Upper lobe of right lung (tissue), 1 donor: ENCODE measurements at places on chromosomes 1 and 21.

DNA sequence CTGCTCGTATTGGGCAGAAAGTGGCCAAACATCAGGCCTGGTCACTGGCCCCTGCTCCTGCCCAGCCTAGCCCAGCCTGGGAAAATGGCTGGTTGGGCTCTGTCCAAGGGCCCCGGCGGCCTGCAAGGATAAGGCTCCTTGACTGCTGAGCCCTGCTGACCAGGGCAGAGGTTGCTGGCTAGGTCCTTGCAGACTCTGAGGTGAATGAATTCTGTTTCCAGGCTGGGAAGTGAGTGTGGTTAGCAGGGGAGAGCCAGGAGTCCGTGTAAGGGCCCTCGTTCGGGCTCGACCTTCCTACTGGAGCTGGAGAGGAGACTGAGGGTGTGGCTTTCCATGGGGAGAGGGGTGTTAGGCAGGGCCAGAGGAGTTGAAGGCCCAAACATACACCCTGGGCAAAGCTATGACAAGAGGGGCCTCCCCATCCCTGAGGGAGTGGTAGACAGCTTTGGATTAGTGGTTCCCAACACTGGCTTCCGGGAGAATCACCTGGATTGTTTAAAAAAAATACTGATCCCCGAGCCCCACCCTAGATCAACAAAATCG is 20.6 kb downstream of the CSF1 start:
- peaks cover 59% of the 10 kb centered on the region for H3K4me1 ChIP-seq
- DNase-seq: peak; percentile 86
- H3K4me3 ChIP-seq: no peak overlapping the region

DNA sequence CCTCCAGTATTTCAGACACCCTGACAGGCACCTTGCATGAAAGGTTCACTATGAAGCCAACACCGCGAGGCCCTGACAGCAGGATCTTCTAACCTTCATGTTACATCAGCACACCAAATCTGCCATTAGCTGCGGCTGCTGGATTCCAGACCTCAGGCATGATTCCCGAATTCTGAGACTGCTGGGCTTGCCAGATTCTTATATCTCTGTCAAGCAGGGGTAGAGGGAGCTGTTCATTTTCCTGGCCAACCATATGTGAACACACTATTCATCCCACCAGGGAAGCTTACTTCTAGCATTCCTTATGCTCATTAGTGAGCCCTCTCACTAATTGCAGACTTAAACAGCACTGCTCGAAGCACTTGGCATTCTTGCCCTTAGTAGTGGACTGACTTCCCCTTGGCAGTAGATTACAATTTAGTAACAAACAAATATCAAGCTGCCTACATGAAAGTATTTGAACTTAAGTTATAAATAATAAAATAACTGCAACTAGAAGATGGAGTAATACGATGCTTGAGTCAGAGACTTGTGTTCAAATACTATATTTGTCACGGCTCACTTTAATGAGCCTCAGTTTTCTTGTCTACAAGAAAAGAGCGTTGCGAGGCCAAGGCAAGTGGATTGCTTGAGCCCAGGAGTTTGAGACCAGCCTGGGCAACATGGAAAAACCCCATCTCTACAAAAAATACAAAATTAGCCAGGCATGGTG is 43.3 kb downstream of the NID1 start:
- H3K27me3 ChIP-seq: no peaks in the 10 kb centered on the region
- H3K4me3 ChIP-seq: no peak overlapping the region
- H3K36me3 ChIP-seq: peaks cover 25% of the 10 kb centered on the region
- H3K4me1 ChIP-seq: peaks cover 17% of the 10 kb centered on the region
- no peak for DNase-seq

- H3K4me3 ChIP-seq: peak overlapping the region; percentile 48
- DNase-seq: peak; percentile 80
- no peaks in the 10 kb centered on the region for H3K36me3 ChIP-seq
- H3K27ac ChIP-seq: no peak overlapping the region
- peaks cover 20% of the 10 kb centered on the region for H3K4me1 ChIP-seq
These were observed 63.1 kb downstream of the TOR1AIP2 start for GRCh38 chr1:179814546-179814838.

GRCh38 chr1:53550201-53550741 is 91.1 kb downstream of the DMRTB1 start:
- peak; percentile 52 for DNase-seq
- H3K4me1 ChIP-seq: peaks cover 8% of the 10 kb centered on the region
- no peak overlapping the region for H3K27ac ChIP-seq
- H3K4me3 ChIP-seq: no peak overlapping the region
- no peaks in the 10 kb centered on the region for H3K27me3 ChIP-seq

- H3K36me3 ChIP-seq: no peaks in the 10 kb centered on the region
- no peak overlapping the region for H3K4me3 ChIP-seq
- peaks cover 43% of the 10 kb centered on the region for H3K27me3 ChIP-seq
These were observed 1.9 kb upstream of the AK5 start for GRCh38 chr1:77279929-77280328.
